Posterior cingulate gyrus (tissue), 11 donors: ENCODE measurements at places on chromosomes 7 and 10.

DNA sequence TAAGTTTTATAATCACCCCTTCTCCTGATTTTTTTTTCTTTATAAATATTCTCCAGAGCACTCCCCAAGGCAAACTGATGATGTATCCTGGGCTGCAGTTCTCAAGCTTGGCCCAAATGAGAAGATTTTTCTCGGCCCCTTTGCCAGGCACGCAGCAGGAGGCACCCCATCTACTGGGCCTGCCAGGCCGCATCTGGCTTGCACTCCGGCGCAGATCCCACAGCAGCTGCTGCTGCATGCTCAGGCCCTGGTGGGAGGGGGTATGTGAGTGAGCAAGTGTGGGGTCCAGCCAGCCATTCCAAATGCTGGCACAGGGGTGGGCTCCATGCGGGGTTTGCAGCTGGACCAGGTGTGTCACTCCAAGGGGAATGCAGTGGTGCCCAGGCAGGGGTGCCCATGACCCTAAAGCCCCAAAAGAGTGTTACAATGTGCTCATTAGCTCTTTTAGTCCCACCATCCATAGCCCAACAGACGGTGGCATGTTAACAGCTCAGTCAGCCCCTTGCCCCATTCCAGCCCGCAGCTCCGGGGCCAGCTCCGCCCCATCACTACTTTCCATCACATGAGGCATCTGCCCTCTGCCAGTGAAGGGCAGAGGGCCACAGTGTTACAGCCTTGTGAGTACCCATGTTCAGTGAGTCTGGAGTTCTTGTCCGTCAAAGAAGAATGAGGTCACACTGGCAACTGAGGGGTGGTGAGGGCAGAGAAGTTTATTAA is 25.9 kb downstream of the OAT start:
- peak; percentile 83 for DNase-seq

DNA sequence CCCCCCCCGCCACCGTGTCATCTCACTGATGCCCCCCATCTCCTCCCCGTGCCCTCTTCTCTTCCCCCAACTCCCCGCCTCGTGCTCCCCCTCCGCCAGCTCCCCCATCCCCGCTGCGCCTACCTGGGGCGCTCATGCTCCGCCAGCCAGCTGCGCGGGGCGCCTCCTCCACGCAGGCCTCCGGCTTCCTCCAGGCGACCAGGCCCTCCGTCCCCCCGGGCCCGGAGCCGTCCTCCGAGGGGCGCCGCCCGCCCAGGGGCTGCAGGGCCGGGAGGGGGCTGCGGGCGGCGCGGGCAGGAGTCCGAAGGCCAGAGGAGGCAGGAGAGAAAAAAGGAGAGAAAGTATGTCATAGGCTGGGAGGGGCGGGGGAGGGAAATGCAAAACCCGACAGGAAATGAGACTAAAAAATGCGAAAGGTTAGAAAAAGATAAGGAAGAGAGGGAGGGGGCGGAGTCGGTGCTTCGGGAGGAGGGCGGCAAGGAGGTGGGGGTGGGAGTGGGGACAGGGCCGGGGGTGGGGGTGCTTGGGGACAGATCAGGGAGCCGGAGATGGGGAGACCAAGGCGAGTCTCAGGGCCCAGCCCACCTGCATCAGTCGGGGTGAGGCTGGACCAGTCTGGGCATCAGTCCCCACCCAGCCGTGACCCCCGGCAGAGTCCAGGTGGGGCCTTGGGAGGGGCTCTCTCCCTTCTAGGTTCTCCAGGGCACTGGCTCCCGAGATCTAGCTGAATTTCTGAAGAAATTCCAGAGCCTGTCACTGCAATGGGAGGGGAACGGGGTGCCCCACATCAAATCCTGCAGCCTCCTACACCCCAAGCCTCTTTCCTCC is at the start of gene CARD11:
CARD11 (minus strand) TSS at position 324 of the 828 bp plus-strand sequence. CDS start 85,361 bp downstream, outside the sequence.
- no peak for DNase-seq

DNA sequence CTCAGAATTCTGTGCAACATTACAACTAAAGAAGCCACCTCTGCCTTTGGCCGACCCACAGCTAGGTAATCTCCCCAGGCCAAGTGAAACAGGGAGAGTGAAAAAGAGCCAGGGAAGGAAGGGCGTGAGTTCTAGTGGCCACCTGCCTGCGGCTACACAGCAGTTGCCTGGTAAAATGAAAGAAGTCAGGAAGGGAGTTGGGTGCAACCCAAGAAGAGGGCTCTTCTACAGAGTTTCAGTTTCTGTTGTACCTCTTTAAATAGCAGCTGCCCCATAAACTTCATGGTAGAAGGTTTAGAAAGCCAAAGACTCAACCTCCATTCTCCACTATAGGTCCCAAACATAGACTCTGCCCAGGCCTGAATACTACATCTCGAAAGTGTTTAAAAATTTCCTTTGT is 76.2 kb upstream of the TMEM168 start:
- DNase-seq: no peak

DNA sequence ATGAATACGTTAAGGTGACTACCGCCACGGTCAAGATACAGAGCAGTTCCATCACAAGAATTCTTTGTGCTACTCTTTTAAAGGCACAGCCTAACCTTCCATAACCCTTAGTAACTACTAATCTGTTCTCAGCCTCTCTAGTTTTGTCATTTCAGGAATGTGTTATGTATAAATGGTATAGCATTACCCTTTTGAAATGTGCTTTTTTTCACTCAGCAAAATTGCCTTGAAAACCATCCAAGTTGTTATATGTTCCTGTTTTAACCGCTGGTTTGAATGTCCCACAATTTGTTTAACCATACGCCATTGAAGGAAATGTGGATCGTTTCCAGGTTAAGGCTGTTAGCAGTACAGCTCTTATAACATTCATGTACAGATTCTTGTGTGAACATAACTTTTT is 32.0 kb downstream of the WAC start:
- no peak for DNase-seq

- no peak for DNase-seq
Observed at GRCh38 chr10:14684354-14684753, 90.3 kb downstream of the FAM107B start.

- DNase-seq: no peak
Observed at GRCh38 chr7:128799451-128799850, 7.7 kb downstream of the CCDC136 start.

GRCh38 chr7:10568891-10569290 is 404.8 kb upstream of the PHF14 start:
- no peak for DNase-seq

- DNase-seq: no peak
Observed at GRCh38 chr7:30950197-30950596, 13.6 kb upstream of the GHRHR start.

- no peak for DNase-seq
Observed at GRCh38 chr7:46580766-46581165, 659.7 kb upstream of the IGFBP3 start.

GRCh38 chr7:144404946-144405345 is 1.5 kb upstream of the NOBOX start:
- no peak for DNase-seq

DNA sequence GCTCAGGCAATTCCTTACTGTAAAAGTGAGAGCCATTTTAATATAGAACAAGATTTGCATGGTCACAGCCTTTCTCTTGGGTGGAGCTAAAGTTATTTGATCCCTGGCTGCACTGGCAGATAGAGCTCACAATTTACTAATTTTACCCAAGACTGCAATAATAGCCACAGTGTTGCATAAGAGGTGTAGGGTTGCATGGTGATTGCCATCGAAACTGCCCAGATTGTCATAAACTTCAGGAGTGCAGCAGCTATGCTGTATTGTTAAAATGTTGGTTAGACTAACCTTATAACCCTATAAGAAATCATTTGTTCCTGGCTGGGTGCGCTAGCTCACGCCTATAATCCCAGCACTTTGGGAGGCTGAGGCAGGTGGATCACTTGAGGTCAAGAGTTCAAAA is 50.0 kb downstream of the VCL start:
- DNase-seq: no peak

- DNase-seq: no peak
Observed at GRCh38 chr10:22611425-22612115, 102.8 kb downstream of the PIP4K2A start.

- DNase-seq: no peak
Observed at GRCh38 chr10:124231168-124232155, 138.1 kb upstream of the CHST15 start.

DNA sequence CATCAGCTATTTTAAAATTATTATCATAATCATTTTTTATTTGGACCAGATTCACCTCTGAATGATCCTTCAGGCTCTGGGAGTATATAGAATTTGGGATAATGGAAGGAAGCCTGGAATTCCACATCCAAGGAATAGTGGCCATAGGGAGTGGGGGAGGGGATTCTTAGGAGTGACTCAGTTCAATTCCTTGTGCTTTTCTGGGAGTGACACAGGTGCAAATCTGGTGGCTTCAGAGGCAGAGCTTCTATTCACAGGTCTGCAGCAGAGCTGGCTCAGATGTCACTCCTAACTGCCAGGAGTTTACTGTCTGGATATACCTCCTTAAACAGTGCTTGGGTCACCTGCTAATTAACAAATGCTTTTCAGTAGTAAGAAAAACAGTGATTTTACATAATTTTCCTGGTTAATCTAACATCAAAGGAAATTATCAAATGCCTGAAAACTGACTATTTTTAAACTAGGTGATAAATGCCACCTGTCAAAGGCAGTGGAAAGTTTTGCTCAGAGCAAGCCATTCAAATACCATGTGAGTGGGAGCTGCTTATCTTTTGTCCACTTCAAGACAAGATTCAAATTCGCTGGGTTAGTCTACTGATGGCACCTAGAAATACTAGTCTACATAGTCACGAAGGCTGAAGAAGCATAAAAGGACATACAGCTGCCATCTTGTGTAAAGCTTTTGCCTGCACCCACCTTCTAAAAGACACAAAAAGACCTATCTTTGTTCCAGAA is 106.7 kb upstream of the LAMB4 start:
- no peak for DNase-seq

GRCh38 chr7:96614154-96614867 is 95.3 kb downstream of the SEM1 start:
- DNase-seq: no peak

DNA sequence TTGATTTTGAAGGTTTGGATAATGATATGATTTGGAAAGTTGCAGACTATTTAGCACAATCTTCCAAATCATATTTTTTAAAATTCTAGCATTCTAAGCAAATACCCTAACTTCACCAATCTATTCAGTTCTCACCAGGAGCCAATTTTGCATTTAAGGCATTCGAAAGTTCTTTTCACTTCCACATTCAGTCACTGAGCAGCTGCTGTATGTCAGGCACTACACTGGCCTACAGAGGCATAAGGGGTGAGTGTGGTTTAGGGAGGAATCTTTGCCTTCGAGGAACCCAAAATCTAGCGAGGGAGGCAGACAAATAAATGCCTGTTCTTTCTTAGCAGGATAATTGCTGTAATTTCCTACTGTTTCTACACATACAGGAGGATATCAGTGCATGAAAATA is 10.7 kb upstream of the UCN3 start:
- DNase-seq: no peak

- no peak for DNase-seq
Observed at GRCh38 chr7:134565643-134566136, 16.8 kb downstream of the AKR1B15 start.

- DNase-seq: no peak
Observed at GRCh38 chr7:40866601-40867000, 731.8 kb downstream of the SUGCT start.

GRCh38 chr7:151367284-151367683 is 25.7 kb downstream of the NUB1 start:
- DNase-seq: no peak

- no peak for DNase-seq
Observed at GRCh38 chr7:152108359-152108758, 82.9 kb downstream of the GALNT11 start.

DNA sequence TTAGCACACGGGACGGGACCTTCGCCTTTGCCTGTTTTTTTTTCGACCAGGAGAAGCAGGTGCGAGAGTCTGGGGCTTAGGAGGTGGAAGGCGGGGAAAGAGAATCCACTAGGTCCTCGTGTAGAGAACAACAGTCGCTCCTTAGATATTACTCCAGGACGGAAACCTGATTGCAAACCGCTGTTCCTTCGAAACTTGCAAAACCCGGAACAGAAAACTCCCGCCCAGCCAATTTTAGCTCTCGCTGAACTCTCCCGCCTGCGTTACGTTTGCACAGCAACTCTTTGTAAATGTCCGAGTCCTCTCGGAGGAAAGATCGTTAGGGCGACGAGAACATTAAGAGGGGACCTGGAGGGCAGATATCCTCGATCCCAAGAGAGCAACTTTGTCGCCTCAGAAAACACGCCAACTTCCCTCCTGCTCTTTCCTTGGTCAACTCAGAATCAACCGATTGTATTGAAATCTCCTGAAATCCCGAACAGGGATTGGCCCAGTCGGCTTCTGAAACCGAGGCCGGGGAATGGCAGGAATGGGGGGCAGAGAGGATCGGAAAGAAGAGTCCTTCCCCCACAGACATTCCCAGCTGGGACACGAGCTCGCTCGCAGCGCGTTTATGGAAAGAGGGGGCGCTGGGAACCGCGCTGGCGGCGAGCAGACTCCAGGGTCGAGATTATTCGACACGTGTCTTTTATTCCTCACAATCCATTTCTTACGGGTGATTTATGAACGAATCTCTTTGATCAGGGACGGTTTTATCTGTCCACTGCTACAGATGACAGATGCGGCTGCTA is 9.9 kb downstream of the TWIST1 start:
- DNase-seq: no peak

DNA sequence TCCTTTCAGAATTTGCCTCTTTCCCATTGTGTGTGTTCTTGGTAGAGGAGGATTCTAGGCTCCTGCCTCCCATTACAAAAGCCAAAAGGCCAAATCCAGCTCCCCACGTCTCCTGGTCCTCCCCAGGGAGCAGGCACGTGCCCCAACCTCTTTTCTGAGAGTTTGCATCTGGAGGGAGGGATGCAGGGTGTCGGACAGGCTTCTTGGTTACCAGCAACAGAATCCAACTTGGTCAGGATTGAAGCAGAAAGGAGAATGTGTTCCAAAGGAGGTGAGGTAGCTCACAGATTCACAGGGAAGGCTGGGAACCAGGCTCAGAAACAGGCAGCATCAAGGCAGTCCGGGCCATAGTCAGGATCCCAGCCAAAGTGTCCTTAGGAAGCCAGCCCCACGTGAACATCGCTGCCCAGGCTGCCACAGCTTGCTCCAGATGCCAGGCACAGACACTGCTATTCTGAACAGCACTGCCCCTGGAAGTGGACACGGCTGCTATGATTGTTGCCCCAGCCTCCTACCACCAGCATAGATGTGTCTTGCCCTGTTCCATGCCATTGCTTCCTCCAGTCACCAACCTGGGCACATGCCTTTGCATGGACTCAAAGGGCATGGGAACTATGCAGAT is 264.2 kb upstream of the ZMIZ1 start:
- DNase-seq: no peak

DNA sequence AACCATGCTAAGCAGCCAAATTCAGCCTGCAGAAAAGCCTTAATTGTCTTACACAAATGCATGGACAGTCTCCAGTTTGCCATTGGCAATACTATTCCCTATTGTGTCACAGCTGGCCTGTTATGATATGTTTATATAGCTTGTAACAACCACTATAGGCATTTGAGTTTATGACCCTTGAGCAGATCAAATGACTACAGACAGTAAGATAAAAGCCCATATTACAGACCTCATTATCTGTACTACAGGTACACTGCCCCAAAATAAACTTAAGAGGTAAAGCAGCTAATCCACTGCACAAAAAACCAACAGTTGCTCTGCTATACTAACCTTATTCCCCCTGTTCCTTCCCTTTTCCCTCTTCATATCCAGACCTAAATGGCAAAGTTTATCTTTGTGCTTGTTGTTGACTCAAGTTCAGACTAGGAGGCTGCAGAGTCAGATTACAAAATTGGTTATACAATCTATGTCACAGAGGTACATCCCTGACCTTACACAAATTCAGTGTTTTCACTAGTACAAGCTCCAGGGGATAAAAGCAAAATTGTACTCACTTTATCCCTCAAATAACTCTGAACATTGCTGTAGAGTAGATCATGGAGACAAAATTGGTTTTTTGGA is 218.4 kb downstream of the GRM8 start:
- no peak for DNase-seq

GRCh38 chr7:2737771-2738540 is 50.0 kb downstream of the AMZ1 start:
- DNase-seq: no peak
